Muscle of leg (tissue), 16 donors: ENCODE measurements at places on chromosomes 4 and X. TPM values are rescaled to one million over a fixed set of nuclear protein-coding genes. Genes with fewer than 3 reads are reported as not detected.

The MMRN1 gene
- 6.8 TPM for total RNA-seq

The ADH6 gene
- not detected for total RNA-seq

The ETNPPL gene
- not detected for total RNA-seq

The DMD gene
- 106 TPM for total RNA-seq

The CPEB2 gene
- 3.2 TPM for total RNA-seq

The TMPRSS11B gene
- total RNA-seq: not detected

The PLAC8 gene
- total RNA-seq: 0.84 TPM

The NUDT11 gene
- 4.7 TPM for total RNA-seq

The AWAT2 gene
- not detected for total RNA-seq

The DUX4 gene
- total RNA-seq: not detected

The LUZP4 gene
- total RNA-seq: not detected

The ATP8A1 gene
- total RNA-seq: 8.6 TPM

The HHIP gene
- 3.5 TPM for total RNA-seq

The ANOS1 gene
- total RNA-seq: 16.7 TPM

The DUSP21 gene
- total RNA-seq: not detected

The NXT2 gene
- 6.5 TPM for total RNA-seq

The ZNF630 gene
- total RNA-seq: 2.3 TPM

The GPR50 gene
- not detected for total RNA-seq

The CENPVL3 gene
- total RNA-seq: 0.09 TPM

The NAA11 gene
- total RNA-seq: 0.13 TPM

The C4orf50 gene
- total RNA-seq: under 0.01 TPM

The CTBP1 gene
- total RNA-seq: 81.9 TPM

The SHISA3 gene
- total RNA-seq: 1.9 TPM

The ZNF157 gene
- 0.35 TPM for total RNA-seq

The BMX gene
- 2.2 TPM for total RNA-seq

The HTT gene
- 22.2 TPM for total RNA-seq

The SPIN3 gene
- total RNA-seq: 10.4 TPM

The SORBS2 gene
- 17.7 TPM for total RNA-seq

The MAGEA9B gene
- not detected for total RNA-seq

The MBNL3 gene
- 9.8 TPM for total RNA-seq

The ADH7 gene
- total RNA-seq: not detected

The UCP1 gene
- not detected for total RNA-seq

The OTC gene
- total RNA-seq: 0.04 TPM

The CLGN gene
- 1.6 TPM for total RNA-seq

The SPACA5 gene
- not detected for total RNA-seq

The ASB12 gene
- 9.5 TPM for total RNA-seq

The ODAPH gene
- total RNA-seq: not detected

The PABPC1L2B gene
- total RNA-seq: 0.04 TPM

The RHOXF2 gene
- not detected for total RNA-seq

The ADAMTS3 gene
- 4.5 TPM for total RNA-seq

The SOX3 gene
- total RNA-seq: 0.04 TPM

The TMSB15B gene
- total RNA-seq: 11.3 TPM
